H7 (cell line): ENCODE measurements at places on chromosomes 7 and 10. TPM values are rescaled to one million over a fixed set of nuclear protein-coding genes. Genes with fewer than 3 reads are reported as not detected.
A peak's percentile ranks its signal among the peaks of the same experiment; 100 is the strongest.

DNA sequence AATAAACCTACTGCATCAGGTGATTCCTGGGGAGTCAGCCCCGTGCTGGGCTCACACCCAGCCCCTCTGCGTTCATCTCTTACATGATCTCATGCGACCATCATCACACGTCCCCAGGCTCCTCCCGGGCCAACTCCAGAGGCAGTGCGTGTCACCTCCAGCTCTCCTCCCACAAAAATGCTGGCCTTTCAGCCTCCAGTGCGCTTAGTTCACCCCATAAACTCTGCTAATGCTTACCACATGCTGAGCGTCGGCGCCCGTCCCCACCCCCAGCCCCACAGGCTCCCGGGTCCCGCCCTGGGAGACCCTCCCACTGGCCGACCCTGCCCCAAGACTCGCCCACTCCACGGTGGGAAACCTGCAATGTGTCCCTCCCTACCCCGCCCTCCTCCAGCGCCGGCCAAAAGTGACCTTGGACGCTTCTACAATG, 816 bp upstream of the SDK1 start:
- peak; percentile 56 for DNase-seq

DNA sequence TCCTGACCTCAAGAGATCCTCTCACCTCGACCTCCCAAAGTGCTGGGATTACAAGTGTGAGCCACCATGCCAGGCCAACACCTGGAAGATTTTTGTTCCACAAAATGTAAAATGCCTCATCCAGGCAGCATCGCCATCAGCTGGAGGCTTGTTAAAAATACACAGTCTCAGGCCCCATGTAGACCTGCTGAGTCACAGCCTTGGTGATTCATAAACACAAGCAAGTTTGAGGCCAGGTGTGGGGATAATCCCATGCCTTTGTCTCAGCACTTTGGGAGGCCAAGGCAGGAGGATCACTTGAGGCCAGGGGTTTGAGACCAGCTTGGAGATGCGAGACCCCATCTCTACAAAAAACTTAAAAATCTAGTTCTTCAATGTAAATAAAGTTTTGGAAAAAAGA, 49.1 kb upstream of the FOXK1 start:
- DNase-seq: no peak

GRCh38 chr10:17912754-17913153, 39.0 kb upstream of the SLC39A12 start:
- no peak for DNase-seq

DNA sequence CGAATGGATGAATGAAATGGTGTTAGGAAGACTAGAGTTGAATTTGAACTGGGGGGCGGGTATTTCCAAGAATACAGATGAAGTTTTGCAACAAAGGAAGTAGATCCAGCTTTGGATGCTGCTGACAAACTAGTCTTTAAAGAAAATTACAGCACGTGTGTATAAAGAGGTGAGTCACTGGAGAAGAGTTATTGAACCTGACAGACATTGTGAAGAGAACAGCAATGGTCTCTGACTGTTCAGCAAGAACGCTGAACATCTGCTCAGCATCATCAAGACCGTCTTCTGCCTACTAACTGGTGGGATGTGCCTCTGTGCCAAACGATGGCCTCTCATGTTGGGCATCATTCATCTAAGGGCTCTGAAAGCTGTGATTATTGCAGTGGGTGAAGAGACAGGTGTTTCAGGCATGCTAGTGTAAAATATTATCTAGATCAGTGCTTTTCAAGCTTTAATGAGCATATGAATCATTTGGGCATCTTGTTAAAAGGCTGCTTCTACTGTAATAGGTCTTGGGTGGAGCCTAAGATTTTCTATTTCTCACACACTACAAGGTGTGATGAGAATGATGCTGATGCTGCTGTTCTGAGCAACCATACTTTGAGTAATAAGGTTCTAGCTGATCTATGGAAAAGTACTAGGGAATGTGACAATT, 291.3 kb downstream of the PTEN start:
- no peak for DNase-seq

DNA sequence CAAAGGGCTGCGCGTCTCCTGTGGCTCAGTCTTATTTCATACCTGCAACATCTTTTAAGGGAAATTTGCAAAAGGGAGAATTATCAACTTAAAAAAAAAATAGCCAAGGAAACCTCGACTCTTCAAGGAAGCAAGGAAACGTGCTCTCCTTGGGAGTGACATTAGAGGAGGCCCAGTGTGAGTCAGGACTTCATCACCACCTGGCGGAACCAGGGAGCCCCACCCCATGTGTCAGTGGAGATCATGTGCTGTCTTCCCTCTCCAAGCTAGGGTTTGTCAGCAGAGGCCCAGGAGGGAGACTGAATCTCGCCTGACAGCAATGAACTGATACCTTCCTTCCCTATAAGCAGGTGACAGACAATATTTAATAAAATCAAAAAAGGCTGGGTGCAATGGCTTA, 28.9 kb downstream of the POR start:
- no peak for DNase-seq

DNA sequence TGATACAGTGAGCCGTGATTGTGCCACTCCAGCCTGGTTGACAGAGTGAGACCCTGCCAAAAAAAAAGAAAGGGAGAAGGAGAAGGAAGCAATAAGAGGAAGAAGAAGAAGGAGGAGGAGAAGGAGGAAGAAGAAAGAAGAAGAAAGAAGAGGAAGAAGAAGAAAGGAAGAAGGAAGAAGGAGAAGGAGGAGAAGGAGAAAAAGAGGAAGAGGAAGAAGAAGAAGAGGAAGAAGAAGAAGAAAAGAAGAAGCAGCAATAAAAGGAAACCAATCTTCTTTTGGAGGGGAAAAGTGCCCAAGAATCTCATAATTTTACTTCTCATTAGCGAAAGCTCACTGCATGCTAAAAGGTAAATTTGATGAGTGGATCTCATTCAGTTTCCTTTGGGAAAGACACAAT, 85.7 kb upstream of the GLCCI1 start:
- DNase-seq: no peak

- DNase-seq: no peak
Observed at GRCh38 chr10:76977046-76977445, 660.6 kb downstream of the KCNMA1 start.

DNA sequence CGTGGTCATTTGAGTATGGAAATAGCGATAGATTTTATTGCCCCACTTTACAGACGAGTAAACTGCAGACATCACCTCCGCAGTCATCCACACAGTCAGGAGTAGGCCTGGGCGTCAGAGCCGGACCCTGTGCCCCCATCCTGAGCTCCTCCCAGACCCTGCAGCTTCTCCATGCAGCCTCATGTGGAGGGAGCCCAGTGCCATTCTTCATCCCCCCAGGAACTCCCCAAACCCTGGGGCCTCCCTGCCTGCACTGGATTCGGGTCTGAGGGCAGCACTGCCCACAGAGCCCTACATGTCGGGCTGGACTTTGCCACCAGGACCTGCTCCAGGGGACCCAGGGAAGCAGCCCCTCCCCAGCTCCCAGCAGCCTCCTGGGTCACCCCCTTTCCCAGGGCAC, 100.8 kb downstream of the MKI67 start:
- no peak for DNase-seq

- DNase-seq: no peak
Observed at GRCh38 chr7:34237493-34237849, 332.1 kb downstream of the BMPER start.

DNA sequence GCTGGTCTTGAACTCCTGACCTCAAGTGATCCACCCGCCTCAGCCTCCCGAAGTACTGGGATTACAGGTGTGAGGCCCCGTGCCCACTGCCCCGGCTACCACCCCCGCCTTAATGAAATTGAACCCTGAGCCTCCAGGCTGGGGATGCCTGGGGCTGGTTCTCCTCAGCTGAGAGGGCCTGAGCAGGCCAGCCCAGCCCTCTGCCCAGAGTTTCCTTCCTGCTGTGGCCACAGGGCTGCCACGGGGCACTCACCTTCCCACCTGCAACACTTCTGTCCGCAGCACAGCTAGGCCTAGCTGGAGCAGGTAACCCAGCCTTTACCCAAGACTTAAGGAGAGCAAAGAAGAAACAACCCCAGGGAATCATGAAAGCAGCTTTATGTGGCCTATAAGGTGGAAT, 78.1 kb upstream of the ANLN start:
- DNase-seq: no peak

GRCh38 chr10:125687507-125688185, 4.7 kb upstream of the TEX36 start:
- no peak for DNase-seq

DNA sequence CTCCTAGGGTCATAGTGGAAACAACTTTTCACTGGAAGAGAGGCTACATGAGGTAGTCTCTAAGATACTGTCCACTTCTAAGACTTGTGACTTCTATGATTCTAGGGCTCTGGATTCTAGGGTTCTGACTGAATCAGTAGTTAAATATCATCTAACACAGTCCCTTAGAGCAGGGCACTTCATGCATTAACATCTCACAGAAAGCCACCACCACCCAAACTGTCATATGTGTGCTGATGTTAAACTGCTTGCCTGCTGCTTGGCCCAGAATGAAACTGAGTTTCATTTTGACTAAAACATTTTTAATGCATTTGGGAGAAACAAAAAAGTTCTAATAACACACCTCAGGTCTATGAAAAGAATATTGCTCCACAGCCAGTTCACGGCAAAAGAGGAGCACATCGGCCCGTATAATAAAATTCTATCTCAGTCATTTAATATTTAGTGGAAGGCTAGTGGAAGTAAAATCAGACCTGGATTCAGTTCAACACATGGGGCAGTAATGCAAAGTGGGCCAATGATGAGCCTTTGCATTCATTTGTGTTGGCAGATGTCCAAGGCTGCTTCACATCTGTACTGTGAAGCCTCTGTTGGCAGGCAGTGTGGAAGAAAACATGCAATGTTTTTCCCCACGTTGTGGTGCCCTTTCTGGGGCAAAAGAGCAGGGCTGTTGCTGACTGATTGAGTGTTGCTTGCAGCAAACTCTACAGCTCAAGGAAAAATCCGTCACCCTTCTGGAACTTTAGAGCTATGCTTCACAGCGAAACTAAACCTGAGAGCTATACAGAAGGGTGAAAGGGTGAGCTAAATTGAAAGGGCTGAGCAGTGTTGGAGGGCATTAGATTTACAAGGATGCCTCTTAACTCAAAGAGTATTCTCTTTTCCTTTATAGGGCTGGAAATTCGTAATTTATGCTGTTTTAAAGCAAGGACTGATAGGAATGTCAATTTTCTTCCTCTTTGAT, 33.5 kb upstream of the AUTS2 start:
- no peak for DNase-seq

DNA sequence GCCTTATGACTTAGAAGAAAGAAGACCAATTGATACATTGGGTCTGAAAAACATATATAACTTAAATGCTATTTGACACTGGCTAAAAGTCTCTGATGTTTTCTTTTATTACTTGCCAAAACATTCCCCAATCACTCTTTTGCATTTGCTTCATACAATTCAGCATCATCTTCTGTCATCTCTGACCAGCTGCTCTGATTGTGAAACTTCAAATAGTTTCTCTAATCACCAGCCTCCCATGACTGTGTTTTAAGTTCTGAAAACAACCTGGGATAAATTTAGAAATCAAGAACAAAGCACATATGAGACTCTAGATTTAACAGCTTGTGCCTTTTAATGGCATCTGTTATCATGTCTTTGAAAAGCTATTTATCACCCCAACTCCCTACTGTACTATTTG, 208.4 kb upstream of the KCND2 start:
- DNase-seq: no peak

DNA sequence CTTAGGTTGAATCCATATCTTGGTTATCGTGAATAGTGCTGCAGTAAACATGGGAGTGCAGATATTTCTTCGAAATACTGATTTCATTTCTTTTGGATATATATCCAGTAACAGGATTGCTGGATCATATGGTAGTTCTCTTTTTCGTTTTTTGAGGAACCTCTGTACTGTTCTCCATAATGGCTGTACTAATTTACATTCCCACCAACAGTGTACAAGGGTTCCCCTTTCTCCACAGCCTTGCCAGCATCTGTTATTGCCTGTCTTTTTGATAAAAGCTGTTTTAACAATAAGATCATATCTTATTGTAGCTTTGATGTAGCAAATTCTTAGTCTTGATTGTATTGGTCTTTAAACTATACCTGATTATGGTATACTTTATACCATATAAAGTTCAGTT, 45.3 kb downstream of the ZNRF2 start:
- DNase-seq: no peak

GRCh38 chr10:129494740-129495139, 27.7 kb downstream of the MGMT start:
- DNase-seq: no peak

DNA sequence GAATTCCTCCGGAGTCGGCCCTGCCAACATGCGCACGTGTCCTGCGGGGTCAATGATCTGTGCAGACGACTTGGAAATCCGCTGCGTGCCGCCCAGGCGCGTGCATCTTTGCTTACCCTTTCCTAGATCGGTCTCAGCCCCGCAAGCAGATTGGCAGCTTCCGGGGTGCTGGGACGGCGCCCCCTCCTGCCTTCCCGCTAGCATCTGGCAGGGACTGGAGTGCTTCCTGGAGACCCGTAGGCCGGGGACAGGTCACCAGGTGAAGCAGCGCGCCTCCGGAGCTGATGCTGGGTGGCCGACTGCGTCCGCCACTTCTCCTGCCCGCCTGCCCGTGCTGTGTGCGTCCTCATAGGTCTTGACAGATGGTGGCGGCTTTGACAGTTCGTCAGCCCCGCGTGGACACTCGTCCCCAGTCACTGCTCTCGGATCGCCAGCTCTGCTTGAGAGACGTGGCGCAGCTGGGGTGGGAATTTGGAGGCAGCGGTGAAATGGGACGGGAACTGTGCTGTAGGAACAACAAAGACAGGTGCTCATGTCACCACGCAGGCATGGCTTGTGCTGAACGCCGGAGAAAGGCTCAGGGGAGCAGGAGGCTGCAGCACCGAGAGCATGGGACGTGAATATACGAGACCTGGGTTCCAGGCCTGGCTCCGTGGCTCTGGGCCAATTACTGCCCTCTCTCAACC, 21.9 kb upstream of the KCNK18 start:
- peak; percentile 70 for DNase-seq

GRCh38 chr7:34133356-34133982, 228.1 kb downstream of the BMPER start:
- DNase-seq: no peak

DNA sequence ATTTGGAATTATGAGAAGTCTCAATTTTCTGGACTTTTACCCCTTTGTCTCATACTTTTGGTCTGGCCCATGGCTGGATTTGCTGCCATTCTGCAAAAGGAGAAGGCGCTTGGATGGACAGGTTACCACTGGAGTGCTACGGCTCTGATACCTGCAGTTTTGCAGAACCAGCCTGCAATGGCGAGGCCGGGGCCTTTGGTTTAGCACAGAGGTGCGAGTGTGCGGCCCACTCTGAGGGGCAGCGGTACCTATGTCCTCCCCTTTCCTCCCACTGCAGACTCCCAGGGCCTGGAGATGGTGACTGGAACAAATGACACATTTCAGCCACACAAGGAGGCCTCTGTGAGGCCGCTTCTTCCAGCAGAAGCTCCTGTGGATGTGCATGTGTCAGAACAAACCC, 11.9 kb downstream of the ZNF777 start:
- no peak for DNase-seq

GRCh38 chr10:29806350-29806788, 171.6 kb upstream of the SVIL start:
- DNase-seq: no peak

The SLC26A5 gene
- total RNA-seq: not detected in 2 replicates

The PRF1 gene
- total RNA-seq: not detected in 2 replicates

The SMO gene
- total RNA-seq: 44.9 and 49.6 TPM in 2 replicates

The PIP4K2A gene
- 31.7 and 32.2 TPM in 2 replicates for total RNA-seq

The SPDYE8 gene
- not detected in 2 replicates for total RNA-seq

The ADIRF gene
- not detected in 2 replicates for total RNA-seq
